Bronchial epithelial cell (primary cell): ENCODE measurements at places on chromosomes 1 and 21.
A peak's percentile ranks its signal among the peaks of the same experiment; 100 is the strongest.

DNA sequence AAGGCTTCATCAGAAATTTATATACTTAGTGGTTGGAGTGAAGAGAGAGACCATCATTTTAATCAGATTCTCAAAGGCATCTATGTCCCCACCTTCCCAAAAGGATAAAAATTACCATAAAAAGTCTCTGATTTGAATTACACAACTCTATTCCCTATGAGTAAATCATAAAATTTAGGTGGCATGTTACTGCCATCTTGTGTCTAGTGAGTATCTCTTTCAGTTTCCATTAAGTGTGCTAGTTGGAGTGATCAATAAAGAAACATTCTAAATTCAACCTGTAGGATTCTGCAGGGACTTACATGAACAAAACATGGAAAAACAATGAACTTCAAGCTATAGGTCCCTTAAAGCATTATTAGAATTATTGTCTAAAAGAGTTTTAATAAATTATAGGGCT, 655.4 kb downstream of the LTN1 start:
- peak; percentile 61 for DNase-seq

- DNase-seq = no peak
Measured at GRCh38 chr1:237701534-237701933, 189.2 kb downstream of the ZP4 start.

- DNase-seq = no peak
Measured at GRCh38 chr1:8251635-8252034, 66.3 kb upstream of the SLC45A1 start.

GRCh38 chr1:211695135-211695816, 19.9 kb upstream of the NEK2 start:
- no peak for DNase-seq

GRCh38 chr1:220031287-220031686, 15.0 kb downstream of the EPRS1 start:
- DNase-seq = no peak

DNA sequence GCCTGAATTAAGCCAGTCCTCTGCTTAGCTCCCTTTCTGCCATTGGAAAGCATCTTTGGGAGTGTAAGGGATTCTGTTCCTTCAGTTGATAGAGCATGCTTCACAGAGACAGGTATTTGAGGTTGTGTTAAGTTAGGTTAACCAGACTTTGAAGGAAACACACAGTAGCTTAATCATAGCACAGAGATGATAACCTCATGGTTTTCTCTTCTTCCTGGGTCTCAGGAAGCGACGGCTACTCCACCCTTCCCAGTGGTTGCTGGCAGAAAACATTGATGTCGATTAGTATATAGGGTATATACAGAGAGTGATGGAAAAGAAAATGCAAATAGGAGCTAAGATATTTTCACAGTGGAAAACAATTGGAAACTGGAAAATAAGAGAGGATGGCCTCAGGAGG, 42.0 kb downstream of the S1PR1 start:
- no peak for DNase-seq

DNA sequence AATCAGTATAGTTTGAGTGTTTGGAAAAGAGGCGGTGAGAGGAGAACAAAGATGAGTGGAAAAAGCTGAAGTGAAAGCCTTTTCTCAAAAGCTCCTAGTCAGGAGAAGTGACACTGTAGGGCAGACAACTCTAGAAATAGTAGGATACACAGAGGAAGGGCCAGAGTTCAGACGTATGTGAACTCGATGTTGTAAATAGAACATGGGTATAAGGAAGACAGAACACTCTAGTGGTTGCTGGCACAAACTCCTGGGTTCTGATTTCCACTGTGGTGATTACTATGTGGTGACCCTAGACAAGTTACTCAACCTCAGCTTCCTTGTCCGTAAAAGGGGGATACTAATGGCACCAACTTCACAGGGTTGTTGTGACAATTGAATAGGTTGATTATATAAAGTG, 30.2 kb upstream of the MGST3 start:
- no peak for DNase-seq

DNA sequence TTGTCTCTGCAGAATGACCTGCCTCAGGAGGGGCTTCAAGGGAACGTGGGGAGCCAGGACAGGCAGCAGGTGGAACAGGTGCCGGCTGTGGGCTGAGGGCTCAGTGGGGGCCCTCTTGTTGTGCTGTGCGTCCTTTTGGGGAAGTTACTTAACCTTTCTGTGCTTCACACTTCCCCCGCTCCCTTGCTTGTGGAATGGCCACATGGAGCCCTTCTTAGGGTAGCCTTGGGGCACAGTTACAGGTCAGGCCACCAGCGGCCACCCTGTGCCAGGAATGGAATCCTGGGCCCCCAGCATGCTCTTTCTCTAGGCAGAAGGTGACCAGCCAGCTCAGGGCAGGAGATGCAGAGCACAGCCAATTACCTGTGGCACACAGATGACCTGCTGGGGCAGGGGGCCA, 2.6 kb downstream of the IKBKE start:
- DNase-seq = no peak

DNA sequence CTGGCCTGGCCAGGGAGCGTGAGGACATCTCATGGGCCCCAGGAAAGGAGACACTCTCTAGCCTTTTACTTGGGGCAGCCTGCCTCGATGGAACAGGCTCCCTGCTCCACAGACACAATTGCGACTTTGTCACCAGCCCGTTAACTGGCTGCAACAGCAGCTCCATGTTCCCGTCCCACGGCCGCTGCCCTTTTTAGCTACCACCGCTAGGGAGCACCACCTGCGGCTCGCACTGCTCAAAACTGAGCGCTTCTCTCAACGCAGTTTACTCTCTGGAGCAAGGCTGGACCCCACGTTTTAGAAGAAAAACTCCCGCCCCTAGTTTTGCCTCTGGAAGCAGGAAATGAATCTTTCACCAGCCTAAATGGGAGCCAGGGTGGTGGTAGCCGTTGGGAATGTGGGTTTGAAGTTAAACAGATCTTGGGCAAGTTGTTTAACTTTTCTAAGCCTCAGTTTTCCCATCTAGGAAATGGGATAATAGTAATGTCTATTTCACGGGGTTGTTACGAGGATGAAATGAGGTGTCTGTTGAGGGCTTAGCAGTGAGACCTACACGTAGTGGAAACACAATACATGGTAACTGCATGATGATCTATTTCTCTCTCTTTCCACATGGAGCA, 3.5 kb upstream of the LRRC38 start:
- peak; percentile 4 for DNase-seq

- DNase-seq = no peak
Measured at GRCh38 chr1:156860113-156860627, 495 bp upstream of the NTRK1 start.

- no peak for DNase-seq
Measured at GRCh38 chr1:221778125-221778524, 36.2 kb upstream of the DUSP10 start.

GRCh38 chr1:6497867-6498575, 6.6 kb upstream of the PLEKHG5 start:
- no peak for DNase-seq

- DNase-seq = no peak
Measured at GRCh38 chr1:31812158-31812829, 3.5 kb downstream of the SPOCD1 start.

DNA sequence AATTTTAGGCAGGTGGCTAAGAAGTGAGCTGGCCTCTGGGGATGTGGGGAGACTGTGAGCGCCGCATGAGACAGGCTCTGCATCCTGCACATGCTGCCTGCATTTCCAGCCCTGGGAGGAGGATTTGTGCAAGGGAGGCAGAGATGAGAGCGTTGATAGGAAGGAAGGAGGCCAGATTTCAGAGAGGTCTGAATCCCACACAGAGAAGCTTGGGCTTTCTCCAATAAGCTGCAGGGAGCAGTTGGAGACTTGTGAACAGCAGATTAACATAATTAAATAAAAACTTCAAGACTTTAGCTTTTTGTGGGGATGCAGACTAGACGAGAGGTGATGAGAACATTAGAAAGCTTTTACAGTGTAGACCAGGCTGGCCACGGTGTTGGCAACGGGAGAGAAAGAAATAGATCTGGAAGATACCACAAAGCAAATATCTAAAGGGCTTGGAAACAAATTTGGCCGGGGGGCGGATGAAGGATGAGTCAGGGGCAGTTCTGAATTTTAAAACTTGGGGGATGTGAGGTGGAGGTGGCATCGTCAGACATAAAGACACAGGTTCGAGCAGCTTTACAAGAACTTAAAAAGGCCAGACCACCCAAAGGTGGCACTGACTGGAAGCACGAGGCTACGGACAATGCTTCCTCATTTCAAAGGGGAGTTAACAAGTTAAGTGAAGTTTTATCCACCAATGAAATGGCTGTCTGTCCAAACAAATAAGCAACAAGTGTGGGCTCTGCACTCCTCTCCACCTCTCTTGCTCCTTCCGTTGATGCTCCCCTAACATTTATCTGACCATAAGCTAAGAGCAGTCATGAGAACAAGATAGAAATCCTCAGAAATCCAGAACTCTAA, 57.0 kb downstream of the HIVEP3 start:
- peak; percentile 21 for DNase-seq

DNA sequence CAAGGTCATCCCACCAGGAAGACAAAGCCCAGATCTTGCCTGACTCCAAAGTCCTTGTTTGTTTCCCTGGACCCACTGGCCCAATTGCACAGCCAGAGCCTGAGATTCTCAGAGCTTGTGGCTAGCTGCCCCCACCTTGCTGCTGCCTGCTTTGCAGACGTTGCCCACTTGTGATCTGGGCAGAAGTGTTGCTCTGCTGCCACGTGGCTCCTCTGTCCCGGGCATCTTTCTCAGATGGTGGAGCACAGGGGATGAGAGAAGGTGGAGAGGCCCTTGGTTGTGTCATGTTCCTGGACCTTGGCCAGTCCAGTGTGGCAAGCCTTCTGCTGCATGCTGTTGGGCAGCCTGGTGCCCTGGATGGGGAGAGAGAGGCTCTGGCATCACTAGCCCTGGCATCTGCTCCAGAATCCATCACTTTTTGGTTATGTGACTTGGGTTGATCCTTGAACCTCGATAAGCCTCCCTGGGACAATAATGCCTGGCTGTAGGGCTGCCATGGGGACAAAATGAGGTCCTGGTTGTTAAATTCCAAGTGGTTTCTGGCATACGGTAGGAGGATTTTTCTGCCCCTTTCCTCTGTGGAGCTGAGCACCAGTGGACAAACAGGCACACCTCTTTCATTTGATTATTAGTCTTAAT, 1.5 kb upstream of the NR0B2 start:
- DNase-seq = no peak

DNA sequence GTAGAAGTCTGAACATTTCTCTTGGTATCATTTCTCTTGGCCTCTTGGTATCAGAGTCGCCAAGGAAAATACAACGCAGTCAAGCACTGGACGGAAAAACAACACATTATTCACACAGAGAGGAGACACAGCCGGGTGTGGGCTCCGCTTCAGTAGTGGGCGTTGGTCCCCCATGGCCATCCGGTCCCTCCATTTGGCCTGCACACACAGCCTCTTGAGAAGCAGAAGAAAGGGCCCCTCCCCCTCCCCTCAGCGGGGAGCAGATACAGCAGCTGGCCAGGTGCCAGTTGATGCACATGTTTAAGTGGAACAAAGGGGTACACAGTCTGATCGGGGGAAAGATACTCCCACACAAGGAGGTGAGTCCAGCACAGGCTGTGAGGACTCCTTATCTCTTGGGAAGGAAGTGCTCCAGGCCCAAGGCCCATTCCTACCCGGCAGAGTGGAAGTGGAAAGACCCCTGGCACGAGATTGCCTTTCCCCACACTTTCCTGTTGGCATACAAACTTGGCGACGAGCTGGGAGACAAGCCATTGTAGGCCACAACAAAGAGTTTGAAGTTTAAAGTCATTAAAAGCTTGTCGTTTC, 311.3 kb downstream of the FAM72C start:
- DNase-seq = no peak

DNA sequence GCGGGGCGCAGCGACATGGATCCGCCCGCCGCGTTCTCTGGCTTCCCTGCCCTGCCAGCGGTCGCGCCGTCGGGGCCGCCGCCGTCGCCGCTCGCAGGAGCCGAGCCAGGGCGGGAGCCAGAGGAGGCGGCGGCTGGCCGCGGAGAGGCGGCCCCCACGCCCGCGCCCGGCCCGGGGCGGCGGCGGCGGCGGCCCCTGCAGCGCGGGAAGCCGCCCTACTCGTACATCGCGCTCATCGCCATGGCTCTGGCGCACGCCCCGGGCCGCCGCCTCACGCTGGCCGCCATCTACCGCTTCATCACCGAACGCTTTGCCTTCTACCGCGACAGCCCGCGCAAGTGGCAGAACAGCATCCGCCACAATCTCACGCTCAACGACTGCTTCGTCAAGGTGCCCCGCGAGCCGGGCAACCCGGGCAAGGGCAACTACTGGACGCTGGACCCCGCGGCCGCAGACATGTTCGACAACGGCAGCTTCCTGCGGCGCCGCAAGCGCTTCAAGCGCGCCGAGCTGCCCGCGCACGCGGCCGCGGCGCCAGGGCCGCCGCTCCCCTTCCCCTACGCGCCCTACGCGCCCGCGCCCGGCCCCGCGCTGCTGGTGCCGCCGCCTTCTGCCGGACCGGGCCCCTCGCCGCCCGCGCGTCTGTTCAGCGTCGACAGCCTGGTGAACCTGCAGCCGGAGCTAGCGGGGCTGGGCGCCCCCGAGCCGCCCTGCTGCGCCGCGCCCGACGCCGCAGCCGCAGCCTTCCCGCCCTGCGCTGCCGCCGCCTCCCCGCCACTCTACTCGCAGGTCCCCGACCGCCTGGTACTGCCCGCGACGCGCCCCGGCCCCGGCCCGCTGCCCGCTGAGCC, 459 bp downstream of the FOXE3 start:
- DNase-seq = no peak

GRCh38 chr1:235887676-235888075, 21.0 kb upstream of the LYST start:
- peak; percentile 31 for DNase-seq

DNA sequence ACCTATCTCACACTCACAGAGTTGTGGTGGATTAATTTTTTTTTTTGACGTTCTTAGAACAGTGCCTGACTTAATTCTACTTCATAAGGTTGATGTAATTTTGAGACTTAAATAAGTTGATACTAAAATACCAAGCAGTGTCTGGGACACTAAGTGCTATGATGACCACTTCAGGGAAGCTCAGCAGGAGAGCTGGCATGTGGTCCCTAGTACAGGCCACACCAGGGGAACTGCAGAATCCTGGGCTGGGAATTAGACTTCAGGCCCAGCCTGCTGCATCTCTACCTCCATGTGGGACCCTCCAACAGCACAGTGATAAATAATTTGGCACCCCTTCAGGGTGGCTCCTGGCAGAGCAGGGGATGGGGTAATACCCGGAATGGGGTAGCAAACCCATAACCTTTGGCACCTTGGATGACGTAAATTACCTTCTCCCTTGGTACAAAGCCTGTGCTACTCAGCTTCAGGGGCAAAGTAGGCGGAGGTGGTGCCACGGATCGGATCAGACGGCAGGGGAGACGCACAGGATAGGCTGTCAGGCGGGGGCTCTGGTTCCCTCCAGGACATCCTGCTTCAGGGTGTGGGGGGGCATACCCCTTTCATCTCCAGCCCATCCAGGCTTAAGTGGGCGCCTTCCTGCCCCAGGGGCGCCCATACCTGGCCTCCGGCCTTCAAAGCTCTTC, 4.8 kb downstream of the MFSD2A start:
- DNase-seq = no peak

DNA sequence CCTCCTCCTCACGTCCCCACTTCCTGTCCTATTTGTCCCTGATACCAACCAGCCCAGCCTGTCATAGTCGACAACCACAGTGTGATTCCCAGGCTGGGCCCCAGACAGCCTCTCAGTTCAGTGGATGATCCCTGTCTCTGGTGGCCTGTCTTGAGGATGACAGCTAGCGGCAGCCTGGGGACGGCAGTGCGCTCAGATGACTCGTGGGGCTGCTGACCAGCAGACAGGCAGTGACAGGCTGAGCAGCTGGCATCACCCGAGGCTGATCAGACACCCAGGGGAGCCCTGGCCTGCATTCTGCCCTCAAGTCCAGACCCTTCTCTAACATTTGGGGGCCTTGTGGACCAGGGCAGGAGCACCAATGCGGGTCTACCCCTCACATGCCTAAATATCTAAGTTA, 21.0 kb downstream of the NKAIN1 start:
- no peak for DNase-seq
